ENCODE measurements at places on chromosomes 12 and 14.
A peak's percentile ranks its signal among the peaks of the same experiment; 100 is the strongest.

GRCh38 chr14:36852981-36853691 is 191.5 kb downstream of the PAX9 start:
- DNase-seq, result no peak

DNA sequence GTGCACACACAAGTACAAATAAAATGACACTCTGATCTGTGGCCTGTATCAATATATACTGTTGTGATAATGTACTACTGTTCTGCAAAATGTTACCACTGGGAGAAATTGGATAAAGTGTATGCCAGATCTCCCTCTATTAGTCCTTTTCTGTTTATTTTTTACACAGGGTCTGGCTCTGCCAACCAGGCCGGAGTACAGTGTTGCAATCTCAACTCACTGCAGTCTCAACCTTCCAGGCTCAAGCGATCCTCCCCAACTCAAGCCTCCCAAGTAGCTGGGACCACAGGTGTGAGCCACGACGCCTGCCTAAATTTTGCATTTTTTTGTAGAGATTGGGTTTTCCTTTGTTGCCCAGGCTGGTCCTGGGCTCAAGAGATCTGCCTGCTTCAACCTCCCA is 1.9 kb downstream of the NT5DC3 start:
- DNase-seq, result no peak

GRCh38 chr12:54393743-54394142 is 9.2 kb upstream of the ZNF385A start:
- DNase-seq, result no peak

DNA sequence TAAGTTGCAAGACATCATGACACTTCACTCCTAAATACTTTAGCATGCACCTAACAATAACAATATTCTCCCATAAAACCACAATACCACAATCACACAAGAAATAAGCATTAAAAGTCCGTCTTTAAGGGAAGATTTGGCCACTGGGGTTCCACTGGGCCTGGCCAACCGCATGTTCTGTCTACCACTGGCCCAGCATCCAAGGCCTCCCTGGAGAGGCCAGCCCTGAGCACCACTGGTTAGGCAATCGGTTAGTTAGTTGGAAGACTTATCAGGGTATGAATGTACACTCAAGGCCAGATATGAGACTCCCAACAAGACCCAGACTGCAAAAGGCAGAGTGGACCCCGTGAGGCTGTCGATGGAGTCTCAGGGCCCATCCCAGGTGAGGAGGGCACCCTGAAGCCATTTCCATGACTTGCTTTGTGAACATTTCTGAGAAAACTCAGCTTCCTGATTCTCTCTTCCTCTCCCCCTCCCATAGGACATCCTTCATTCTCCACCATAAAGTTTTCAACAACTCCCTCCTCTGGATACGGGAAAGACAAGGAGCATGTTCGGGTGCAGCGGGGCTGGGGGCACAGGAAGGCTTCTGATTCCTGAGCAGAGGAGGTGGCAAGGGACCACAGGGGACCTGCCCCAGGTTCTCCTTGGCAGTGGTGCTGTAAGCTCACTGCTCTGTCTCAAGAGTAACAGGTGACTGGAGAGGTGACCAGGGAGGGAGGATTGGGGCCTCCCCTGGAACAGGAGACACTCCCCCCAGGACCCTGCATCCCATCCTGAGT is 5.9 kb downstream of the PXN start:
- no peak for DNase-seq

DNA sequence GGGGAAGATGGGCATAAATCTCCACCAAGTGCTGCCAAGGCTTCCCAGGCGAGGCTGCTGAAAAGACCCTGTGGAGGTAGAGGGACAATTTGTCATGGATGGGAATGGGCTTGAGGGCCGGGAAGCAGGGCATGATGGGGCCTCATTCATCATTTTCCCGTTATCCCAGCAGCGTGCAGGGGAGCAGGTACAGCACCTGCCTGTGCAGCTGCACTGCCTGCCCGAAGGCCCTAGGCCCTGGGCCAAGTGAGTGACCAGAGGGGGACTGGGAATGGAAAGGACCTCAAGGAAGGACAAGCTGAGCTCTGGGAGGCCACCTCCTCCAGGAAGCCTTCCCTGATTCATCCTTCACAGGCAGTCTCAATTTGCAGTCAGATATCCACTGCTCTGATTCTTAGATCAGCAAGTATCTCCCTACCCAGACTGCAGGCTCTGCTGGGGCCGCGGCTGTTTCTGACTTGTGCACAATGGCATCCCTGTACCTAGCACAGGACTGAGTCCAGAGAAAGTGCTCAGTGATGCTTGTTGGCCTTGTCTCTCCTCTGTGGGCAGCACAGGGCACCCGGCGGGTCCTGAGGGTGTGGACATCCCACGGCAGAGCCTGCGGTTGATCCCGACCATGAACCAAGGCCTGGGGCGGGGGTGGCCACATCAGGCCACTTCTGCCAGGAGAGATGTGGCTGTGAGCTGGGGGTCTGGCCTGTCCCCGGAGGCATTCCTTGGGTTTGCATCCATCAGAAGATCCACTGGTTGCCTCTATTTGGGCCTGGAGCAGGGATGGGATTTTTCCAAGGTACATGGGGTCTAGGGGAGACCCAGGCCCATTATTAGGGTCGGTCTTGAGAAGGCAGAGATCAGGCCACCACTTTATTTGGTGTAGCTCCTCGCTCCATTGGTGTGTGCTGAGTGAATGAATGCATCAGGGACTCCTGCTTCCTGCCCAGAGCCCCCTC is 167.3 kb upstream of the RTL1 start:
- no peak for DNase-seq

DNA sequence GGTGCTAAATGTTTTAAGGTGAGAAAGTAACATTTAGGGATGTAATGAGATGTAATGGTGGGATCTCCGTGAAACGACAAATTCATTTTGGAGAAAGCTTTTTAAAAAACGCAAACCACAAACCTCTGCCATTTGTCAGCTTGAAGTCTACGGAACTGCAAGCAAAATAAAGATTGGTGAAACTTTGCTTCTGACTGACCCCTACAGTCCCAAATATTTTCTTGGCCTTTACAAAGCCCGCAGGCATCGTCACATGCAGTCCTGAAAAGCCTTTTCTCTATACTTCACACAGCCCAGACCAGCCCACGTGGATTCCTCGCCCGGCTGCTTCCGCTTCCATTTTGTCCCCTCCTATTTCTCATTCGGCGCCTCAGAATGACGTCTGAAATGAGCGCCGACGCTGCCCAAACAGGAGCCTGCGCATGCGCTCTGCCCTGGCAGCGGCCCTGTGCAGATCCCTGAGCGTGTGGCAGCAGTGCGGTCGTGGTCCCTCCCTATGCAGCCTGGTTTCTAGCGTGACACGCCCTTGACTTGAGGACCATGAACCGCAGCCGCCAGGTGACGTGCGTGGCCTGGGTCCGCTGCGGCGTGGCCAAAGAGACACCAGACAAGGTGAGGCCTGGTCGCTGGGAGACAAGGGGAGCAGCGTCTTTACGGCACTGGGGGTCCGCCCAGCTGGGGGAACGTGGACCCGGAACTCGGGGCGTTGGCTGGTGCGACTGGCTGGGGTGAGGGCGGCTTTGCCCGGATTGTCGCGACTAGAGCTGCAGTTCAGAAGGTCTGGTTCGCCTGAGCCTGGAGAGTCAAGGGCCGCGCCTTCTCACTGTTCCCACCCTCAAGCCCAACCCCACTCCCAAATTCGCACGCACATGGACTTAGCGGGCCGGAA is at the start of gene PWP1:
Gene PWP1 (plus strand): TSS at position 440 of the 889 bp plus-strand sequence. CDS start 101 bp downstream, at position 541.
- peak; percentile 96 for DNase-seq

GRCh38 chr12:14803830-14804160 is 325 bp downstream of the C12orf60 start:
- DNase-seq, result no peak

DNA sequence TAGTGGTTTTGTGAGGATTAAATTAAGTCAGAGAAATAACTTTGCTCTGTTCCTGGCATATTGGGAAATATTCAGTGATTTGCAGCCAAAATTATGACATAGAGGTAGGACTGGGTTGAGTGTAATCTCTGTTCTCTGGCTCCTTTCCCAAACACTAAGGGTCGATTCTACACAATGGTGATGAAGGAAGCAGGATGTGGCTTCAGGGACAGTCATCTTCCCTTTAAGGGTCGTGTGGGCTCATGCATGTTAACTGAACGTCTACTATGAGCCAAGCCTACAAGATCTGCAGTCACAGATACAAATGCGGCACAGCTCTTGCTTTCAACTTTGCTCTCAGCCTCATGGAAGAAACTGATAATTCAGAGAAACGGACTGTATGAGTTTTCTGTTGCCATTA is 381.6 kb downstream of the VRK1 start:
- DNase-seq, result no peak

Data from CD4-positive, alpha-beta T cell treated with Interleukin-4 for 1 hour (primary cell).